Bone marrow (tissue), 2 donors: ENCODE measurements at places on chromosomes 11 and 22.

DNA sequence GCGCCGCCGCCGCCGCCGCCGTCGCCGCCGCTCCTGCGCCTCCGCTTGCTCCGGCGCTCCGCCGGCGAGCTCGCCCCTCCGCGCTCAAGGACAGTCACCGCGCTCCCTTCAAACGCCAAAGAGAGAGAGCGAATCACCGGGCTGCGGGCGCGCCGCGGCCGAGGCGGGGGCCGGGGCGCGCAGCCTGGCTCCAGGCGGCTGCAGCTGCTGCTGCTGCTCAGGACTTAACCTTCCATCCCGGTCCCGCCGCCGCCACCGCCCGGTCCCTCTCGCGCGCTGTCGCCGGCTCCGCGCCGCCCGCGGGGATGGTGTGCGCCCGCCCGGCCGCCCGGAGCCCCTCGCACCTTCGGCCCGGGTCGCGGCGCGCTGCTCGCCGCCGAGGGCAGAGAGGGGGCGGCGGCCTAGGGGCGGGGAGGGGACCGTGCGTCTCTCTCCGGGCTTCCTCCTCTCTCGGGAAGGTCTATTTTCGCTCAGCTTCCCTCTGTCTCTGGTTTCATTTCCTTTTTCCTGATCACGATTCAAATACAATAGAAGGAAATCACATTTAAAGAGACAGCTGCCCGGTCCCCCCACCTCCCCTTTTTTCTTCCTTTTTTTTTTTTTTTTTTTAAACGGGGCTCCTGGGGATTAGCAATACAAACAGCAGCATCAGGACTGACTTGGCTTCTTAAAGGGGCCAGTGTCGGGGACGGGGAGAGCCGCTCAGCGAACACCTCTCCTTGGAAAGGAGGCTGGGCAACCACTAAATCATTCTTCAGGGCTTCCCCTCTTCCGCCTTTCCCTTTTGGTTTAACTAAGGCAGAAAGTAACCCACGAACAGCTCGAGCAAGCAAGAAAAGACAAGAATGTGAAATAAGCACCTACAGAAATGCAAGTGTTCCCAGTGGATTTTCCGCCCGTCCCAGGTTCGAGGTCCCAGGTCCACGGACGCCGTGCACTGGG is 22.1 kb downstream of the LMO2 start:
- peak; percentile 52 for DNase-seq

DNA sequence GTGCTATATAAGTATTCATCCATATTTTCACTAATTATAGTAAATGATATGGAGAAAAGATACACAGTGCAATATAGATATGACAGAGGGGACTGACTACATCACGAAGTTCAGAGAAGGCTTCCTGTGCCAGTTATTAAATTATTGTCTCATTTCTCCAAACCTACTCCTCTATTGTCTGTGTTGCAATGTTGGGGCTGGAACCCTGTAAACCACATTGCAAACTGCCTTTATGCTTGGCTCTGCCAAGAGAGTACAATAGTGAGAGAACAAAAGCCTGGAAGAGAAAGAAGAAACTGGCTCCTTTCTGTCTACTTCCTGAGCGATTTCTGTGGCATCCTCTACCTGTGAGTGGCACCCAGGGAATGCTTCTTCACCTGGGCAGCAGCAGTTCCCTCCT is 46.4 kb downstream of the ME3 start:
- DNase-seq: no peak

- DNase-seq: no peak
Observed at GRCh38 chr11:47750725-47751124, 16.4 kb downstream of the FNBP4 start.

DNA sequence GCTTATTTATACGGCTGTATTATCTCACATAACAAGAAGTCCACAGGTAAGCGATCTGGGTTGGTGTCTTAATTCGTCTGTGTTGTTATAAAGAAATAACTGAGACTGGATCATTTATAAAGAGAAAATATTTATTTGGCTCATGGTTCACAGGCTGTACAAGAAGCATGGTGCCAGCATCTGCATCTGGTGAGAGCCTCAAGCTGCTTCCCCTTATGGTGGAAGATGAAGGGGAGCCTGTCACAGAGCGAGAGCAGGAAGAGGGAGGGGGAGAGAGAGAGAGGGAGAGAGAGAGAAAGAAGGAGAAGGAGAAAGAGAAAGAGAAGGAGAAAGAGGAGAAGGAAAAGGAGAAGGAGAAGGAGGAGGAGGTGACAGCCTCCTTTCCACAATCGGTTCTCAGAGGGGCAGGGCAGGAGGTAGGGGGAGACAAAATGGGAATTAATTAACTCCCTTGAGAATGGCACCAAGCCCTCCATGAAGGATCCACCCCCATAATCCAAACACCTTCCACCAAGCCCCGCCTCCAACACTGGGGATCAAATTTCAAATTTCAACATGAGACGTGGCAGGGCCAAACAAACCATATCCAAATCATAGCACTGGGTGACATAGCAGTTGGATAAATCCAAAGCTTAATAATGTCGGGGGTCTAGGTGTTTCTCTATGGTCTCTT is 15.0 kb upstream of the TRIM44 start:
- DNase-seq: no peak

- no peak for DNase-seq
Observed at GRCh38 chr11:57776031-57776521, 14.5 kb downstream of the CTNND1 start.

- DNase-seq: no peak
Observed at GRCh38 chr22:32528316-32528715, 53.7 kb downstream of the FBXO7 start.
